Activated CD4-positive, alpha-beta T cell treated with anti-CD3 and anti-CD28 coated beads, Interleukin-2, Interleukin-4, amounts not matched to agents 100 ng/mL and 50 ng/mL, durations not matched to agents 16 hours and 8 hours (primary cell): ENCODE measurements at places on chromosomes 3 and 15.

- DNase-seq = no peak
Observed at GRCh38 chr3:13046569-13047274, 26.5 kb downstream of the IQSEC1 start.

GRCh38 chr15:85976986-85977385 lies 102.7 kb upstream of the AGBL1 start:
- DNase-seq = no peak

DNA sequence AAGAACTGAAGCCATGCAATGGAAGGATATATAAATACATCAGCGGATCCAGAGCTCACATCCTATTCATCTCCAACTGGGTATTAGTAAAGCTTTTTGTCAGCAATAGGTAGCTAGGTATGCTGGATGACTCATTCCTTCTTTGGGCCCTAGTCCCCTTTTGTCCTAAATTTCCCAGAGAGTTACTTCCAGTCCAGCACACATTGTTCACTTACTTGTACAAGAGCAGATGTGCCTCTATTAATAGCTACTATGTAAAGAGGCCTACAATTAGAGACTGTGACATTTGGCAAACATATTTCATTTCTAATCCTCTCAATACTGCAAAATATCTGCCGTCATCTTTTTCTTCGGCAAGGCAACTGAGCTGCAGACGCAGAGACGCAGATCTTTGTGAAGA lies 1.7 kb upstream of the SLC4A7 start:
- DNase-seq = no peak

GRCh38 chr15:31089368-31090047 lies 12.0 kb downstream of the TRPM1 start:
- DNase-seq = no peak

- DNase-seq = no peak
Observed at GRCh38 chr3:29525254-29525881, 244.5 kb downstream of the RBMS3 start.

DNA sequence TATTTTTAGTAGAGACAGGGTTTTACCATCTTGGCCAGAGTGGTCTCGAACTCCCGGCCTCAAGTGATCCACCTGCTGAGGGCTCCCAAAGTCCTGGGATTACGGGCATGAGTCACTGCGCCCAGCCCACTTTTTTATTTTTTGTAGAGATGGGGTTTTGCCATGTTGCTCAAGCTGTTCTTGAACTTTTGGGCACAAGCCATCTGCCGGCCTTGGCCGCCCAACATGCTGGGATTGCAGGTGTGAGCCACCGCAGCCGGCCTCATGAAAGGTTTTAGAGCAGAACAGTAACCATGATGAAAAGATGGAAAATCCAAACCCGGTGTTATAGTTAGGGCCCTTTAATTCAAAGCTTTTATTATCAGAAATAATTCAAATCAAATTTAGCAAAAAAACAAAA lies 15.6 kb upstream of the MB21D2 start:
- no peak for DNase-seq

GRCh38 chr3:168952551-168952950 lies 711.0 kb downstream of the MECOM start:
- no peak for DNase-seq

GRCh38 chr15:90814191-90814821 lies 54.1 kb upstream of the FURIN start:
- no peak for DNase-seq

DNA sequence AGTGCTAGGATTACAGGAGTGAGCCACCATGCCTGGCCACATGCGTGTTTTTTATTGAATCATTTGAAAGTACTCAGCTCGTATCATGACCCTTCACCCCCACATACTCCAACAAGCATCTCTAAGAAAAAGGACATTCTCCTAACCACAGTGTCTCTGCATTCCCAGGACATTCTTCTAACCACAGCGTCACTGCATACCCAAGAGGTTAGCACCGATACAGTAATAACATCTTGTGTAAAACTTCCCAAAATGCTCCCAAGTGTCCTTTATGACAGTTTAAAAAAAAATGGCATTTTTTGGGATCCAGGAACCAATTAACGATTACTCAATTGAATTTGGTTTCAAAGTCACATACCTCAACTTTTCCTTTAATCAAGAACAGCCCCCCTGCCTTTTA lies 39.6 kb downstream of the FLNB start:
- DNase-seq = no peak

DNA sequence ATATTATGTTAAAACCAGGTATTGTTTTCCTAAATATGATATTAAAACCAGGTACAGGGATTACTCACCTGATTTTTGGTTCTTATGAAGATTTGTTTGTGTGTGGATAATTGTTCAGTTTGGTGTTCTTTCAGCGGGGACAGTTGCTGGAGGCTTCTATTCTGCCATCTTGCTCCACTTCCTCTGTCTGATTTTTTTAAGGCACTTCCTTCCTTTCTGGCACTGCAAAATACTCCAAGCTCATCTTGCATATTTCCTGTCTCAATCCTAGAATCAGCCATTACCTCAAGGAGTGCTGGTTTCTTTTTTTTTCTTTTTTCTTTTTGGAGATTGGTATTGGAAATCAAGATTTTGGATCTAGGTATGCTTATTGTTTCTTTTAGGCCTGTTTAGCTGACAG lies 229.9 kb downstream of the SV2B start:
- DNase-seq = no peak

DNA sequence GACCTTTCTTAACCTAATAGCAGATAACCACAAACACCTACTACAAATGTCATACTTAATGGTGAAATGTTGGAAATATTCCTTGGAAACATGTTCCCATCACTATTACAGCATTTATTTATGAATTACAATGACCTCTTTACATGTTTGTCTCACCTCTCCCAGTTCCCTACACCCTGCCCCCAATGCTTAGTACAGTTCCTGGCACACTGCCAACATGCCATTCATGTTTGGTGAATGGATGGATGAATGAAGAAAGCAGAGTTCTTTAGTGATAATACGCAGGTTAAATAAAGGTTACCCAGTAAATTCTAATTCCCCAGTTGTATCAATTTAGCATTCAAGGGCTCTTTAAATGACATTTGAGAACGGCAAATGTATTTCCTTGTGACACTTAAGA lies 259.9 kb upstream of the ATP11B start:
- DNase-seq = no peak

DNA sequence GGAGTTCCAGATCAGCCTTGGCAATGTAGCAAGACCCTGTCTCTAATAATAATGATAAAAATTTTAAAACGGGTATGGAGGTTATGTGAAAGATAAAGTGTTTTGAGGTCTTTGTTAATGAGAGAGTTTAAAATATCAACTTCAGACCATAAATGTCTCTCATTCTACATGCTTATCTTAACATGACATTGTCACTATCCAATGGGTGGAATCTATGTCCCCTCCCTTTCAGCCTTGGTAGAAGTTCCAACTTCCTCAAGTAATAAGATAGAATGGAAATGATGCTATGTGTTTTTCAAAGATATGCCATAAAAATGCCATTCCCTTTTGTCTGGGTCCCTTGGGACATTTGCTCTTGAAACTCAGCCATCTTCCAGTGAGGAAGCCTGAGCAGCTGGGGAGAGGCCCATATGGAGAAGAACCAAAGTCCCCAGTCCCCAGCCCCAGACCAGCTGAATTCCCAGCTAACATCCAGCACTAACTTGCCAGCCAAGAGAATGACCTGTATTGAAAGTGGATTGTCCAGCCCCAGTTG lies 17.0 kb downstream of the RPSA start:
- no peak for DNase-seq

DNA sequence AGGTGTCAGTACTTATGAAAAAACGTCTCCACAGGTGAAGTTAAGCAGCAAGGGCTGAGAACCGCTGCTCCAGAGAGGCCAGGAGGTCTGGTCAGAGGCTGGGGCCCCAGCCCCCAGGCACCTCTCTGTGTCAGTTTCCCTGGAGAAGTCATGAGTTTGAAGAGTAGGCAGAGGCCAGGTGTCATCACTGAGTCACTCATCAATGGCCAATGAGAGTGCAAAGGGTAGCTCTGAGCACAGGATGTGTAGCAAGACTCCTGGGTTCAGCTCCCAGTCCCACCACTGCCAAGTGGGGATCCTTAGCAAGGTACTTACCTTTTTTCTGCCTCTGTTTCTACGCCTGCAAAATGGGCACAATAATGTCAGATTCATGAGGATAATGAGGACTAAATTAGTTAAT lies 47.9 kb downstream of the CORO2B start:
- DNase-seq = no peak

GRCh38 chr15:68991723-68992122 lies 22.8 kb upstream of the NOX5 start:
- DNase-seq = no peak

DNA sequence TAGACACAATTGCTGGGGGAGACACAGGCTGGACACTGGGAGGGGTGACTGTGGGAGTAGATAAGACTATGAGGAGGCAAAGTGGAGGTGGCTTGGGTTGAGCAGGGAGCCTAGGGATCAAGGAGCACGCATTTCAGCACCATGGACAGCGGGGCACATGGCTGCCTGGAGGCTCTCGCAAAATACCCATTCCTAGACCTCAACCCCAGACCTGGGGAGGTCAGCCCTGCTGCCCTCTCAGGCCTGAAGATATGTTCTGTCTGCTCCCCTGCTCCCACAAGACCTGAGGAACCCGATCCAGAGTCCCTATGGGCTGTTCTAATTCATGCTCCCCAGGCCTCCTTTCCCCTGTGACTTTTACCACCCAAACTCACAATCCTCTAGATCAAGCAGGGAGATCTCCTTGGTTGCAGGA lies 16.0 kb upstream of the CPEB1 start:
- DNase-seq = peak; percentile 25
